ENCODE measurements at places on chromosomes 13 and 19.
A peak's percentile ranks its signal among the peaks of the same experiment; 100 is the strongest.

- no peak for DNase-seq
Observed at GRCh38 chr19:2179095-2179494, 15.4 kb downstream of the DOT1L start.

DNA sequence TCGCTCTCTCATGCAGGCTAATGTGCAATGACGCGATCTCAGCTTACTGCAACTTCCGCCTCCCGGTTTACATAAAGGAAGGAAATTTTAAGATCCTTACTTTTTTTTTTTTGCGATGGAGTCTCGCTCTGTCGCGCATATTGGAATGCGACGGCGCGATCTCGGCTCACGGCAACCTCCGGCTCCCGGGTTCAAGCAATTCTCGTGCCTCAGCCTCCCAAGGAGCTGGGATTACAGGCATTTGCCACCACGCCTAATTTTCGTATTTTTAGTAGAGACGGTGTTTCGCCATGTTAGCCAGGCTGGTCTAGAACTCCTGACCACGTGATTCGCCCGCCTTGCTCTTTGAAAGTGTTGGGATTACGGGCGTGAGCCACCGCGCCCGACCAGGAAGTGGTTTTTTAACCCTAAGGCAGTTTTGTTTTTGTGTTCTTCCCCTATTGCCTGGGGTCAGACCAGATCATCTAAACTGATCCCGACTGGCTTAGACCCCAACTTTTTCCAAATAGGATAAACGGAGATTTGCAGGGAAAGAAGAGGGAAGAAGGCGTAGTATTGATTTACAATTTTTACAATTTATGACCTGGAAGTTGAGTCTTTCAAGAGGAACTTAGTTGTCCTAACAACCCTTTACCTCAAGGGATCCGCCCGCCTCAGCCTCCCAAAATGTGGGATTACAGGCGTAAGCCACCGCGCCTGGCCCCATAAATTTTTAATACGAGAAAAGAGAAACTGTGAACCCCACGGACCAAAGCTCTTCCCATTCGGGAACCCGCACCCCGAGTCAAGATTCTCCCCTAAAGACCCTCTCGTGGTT is 142.0 kb downstream of the ZNF737 start:
- DNase-seq: peak; percentile 72

DNA sequence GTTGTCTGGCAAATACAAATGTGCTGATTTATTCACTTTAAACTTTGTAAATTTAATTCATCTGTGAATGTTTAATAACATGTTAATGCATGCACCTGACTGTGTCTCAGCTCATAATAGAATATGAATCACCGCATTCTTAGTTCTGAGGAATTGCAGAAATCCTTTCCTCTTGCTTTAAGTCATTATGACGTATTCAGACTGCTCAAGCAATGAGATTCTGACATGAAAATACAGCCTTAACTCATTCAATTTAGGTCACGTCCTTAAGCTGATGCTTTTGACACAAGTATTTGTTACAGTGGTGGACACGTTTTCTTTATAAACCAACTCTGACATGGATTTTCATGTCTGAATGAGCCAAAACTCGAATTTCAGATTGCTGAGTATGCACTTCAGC is 541.0 kb upstream of the KLF12 start:
- no peak for DNase-seq

- DNase-seq: peak; percentile 62
Observed at GRCh38 chr19:4051175-4052101, 15.3 kb downstream of the ZBTB7A start.

DNA sequence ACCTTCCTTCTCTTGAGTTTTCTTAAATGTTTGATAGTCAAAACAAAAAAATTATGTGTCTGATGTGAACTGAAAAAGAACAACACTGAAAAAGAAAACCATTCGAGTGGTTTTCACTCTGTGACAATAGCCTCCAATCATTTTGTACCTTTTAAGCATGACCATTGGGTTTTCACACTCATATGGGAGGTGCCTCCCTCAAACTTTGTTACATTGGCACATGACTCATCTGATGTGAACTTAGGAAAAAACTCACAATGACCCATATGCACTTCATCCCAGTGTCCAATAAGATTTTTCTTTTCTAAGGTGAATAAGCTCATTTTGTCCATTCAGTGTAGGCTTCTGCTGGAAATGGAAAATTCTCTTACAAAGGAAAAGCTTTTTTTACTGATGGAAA is 66.6 kb upstream of the XPO4 start:
- DNase-seq: peak; percentile 61

DNA sequence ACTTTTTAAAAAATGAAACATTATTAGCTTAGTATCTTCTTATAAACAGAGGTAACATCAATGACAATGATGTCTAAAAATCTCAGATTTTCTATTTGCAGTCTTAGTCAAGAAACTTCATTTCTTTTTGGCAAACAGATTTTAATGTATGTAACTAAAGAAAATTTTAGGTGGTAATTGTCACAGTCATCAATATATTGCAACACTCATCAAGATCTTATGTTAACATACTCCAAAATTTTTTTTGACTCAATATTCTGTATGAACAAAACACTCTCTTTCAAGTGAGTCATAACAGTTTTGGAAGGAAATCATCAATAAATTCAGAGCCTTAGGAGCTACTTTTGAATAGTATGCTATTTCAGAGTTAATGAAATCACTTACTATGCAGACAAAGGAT is 1507.6 kb downstream of the SLITRK1 start:
- no peak for DNase-seq

- no peak for DNase-seq
Observed at GRCh38 chr13:96991072-96991471, 3.2 kb downstream of the OXGR1 start.

Measured in EH (cell line).